ENCODE measurements at places on chromosomes 16 and 17.

DNA sequence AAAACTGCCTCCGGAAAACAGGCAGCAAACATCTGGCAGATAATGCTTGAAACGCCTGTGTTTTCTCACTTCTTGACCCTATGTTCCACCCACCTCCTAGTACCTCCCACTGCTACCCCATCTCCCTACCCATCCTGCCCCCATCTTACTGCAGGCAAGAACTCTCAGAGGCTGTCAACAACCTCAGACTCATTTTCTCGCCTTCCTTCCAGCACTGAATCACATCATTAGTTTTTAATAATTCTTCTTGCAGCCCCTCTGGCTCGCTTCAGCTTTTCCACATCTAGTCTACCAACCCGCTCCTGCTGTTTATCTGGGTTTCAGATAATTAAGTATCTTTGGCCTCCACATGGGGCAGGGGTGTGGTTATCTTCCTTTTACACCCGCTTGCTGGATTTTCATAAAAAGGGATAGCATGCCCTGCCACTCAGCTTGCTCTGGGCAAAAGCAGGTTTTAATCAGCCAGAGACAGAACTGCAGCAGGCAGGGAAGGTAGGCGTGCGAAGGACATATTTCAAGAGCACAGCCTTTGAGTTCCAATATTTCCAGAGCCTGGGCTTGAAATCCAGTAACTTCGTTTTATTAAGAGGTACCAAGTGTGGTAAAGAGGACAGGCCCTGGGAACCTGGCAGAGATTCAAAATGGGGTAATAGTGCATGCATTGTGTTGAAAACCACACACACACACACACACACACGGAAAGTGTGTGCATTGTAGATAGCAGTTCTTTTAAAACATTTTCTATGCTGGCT, 87.5 kb downstream of the BMERB1 start:
- peak; percentile 57 for DNase-seq

- DNase-seq, result no peak
These were observed 12.1 kb downstream of the ABCA9 start for GRCh38 chr17:69048634-69049033.

DNA sequence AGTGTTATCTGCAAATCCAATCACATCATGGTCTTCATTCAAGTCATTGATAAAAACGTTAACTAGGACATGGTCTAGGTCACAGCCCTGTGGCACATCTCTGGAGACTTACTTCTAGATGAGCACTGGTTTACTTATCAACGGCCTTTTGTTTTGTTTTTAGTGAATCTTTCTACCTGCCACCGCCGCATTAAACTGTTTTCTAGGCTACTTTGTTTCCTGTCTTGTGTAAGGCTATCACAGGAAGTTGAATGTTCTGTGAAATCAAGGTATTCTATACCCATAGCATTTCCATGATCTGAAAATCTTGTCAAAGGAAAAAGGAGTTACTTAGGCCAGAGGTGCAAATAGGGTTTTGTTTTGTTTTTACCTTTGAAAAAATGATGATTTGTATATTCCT, 26.9 kb downstream of the SOCS3 start:
- DNase-seq, result no peak

- DNase-seq, result no peak
These were observed 27.1 kb downstream of the PMP22 start for GRCh38 chr17:15238057-15238456.

DNA sequence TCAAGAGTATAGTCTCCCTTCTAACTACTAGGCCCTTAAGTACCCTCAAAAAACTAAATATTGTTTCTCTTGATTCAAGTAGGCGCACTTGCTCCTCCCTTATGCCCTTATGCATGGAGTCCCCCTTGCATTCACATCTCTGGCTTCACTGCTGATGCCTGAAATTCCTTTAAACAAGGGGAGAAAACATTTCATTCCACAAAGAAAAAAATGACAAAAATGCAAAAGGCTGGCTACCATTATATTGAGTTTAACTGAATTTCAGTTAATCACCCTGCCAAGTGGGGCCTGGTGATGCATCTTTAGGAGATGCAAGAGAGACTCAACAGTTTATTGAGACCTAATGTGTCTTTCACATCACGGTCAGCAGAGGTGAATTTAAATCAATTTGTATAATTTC, 35.6 kb downstream of the CRLF3 start:
- no peak for DNase-seq

GRCh38 chr16:7271486-7271885, 61.2 kb upstream of the RBFOX1 start:
- no peak for DNase-seq

DNA sequence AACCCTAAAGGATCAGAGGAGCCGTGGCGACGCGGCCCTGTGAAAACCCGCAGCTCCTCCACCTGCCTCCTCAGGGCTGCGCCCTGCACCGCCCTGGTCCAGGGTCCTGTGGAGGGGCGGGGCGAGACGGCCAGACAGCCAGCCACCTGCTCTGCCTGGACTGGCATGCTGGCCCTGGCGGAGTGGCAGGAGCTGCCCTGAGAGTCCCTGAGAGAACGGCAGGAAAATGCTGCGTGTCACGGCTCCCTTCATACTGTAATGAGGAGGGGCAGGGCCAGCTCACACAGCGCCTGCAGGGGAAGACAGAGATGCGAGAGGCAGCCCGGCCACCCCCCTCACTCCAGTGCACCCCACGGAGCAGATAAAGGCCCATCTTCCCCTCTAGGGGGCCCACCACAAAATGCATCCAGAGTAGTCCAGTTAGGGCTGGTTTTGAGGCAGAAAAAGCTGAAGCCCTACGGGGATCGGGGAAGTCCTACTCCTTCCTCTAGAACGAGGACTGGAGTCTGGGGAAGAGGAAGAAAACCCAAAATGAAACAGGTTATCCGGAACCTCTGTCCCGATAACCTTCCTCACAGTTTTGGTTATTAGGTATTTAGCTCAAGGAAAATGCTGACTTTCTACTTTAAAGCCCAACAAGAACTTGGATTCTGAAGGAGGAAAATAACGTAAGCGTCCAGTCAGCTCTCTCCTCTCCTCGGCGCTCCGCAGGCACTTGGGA, 97.6 kb upstream of the DNAH17 start:
- no peak for DNase-seq

GRCh38 chr17:70956726-70957125, 787.4 kb downstream of the KCNJ2 start:
- DNase-seq, result no peak

DNA sequence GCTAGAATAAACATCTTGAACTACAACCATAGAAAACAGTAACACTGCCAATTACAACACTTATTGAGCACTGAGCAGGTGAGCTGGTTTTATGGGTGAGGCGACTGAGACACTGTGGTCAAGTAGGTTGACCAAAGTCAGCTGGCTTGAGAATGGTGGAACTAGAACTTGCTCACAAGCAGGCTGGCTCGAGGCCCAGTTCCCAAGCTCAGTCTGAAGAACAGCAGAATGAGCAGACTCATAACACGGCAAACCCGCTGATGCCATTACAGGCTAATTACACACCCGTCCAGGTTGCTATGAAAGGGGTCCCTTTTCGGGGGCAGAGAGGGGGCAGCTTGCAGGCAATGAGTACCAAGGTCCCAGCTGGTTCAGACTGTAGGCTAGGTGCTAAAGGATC, 6.5 kb downstream of the ZZEF1 start:
- DNase-seq, result no peak

- DNase-seq, result peak; percentile 68
These were observed 50.4 kb downstream of the OR1D5 start for GRCh38 chr17:3012926-3013581.

GRCh38 chr17:47708864-47709541, 15.0 kb downstream of the TBKBP1 start:
- peak; percentile 90 for DNase-seq

- no peak for DNase-seq
These were observed 44.2 kb upstream of the RASD1 start for GRCh38 chr17:17540278-17540906.

GRCh38 chr17:73759324-73759723, 115.1 kb upstream of the SDK2 start:
- peak; percentile 36 for DNase-seq

- no peak for DNase-seq
These were observed 10.2 kb downstream of the FOXF1 start for GRCh38 chr16:86520317-86521210.

DNA sequence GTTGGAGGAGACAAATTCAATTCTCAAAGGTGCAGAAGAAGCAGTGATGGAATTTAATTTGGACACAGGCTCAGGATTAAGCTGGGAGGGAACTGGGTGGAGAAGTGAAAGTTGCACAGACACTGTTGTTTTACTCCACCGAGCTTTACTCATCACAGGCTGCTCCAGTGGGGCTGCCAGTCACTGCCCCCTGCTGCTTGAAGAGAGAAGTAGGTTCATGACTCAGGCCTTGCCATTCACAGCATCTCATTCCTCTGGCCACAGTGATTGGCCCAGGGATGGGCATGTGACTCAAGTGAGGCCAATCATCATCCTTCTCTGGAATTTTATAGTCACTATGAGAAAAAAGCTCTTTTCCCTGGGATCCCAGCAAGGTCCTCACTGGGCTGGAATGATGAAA, 11.8 kb downstream of the GNAO1 start:
- DNase-seq, result peak; percentile 87

- DNase-seq, result no peak
These were observed 32.0 kb upstream of the AQP8 start for GRCh38 chr16:25184771-25185170.

GRCh38 chr16:85610446-85611193, 2.5 kb upstream of the GSE1 start:
- peak; percentile 74 for DNase-seq

DNA sequence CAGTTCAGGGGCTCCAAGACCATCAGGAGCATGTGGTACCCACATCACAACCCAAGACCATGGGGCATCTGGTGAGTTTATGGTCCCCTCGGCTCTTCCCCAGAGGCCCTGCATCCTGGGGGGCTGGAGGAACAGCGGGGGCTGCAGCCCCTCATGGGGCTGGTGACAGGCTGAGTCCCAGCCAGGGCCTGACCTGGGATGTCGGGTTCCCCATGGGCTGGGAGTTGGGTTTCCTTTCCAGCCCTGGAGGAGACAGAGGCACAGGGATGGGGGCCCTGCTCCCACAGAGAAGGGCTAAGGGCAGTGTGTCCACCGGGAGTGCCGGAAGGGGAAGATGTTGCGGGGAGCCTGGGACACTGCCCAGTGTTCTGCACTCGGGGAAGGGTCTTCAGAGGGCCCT, 82.4 kb downstream of the GOSR1 start:
- no peak for DNase-seq

- no peak for DNase-seq
These were observed 47.6 kb downstream of the HSD17B2 start for GRCh38 chr16:82082543-82083244.

GRCh38 chr17:29155227-29155965, 24.8 kb downstream of the MYO18A start:
- DNase-seq, result no peak

- DNase-seq, result peak; percentile 69
These were observed at the start of gene CTCF for GRCh38 chr16:67562526-67562917. TSS of gene CTCF (plus strand) at chr16:67562526. CDS start at chr16:67610833, 48,307 bp downstream.

GRCh38 chr17:1627182-1627981, 1.3 kb downstream of the SLC43A2 start:
- no peak for DNase-seq

DNA sequence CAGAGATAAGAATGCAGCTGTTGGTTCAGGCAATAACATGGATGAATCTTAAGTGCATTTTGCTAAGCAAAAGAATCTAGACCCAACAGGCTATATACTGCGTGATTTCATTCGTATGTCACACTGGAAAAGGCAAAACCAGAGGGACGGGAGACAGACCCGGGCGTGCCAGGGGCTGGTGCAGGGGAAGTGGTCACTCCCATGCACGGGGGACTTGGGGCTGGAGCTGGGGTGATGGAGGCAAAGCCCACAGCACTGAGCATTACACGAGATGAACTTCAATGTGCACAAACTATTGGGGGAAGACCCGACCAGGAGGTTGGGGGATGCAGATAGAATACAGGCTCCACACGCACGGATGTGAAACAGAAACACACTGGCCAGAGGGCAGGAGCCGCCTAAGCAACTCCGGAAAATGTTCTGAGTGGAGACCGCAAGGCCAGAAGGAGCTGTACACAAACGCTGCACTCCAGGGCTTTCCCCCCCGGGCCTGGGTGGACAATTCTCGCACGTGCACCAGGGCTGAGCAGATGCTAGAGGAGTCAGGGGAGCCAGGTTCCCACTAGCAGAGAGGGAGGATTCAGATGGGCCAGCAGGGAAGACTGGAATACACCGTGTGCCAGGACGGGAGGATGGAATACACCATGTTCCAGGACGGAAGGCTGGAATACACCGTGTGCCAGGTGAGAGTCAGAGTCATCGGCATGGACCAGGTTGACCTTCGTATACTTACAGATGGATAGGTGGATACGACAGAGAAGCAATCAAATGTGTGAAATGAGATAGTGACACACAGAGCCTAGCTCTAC, 11.3 kb downstream of the LMF1 start:
- DNase-seq, result peak; percentile 65

GRCh38 chr16:31187808-31188189, 7.9 kb downstream of the FUS start:
- no peak for DNase-seq

GRCh38 chr17:17887752-17888304, 51.0 kb upstream of the SREBF1 start:
- no peak for DNase-seq

GRCh38 chr16:74991593-74992403, 6.9 kb upstream of the WDR59 start:
- DNase-seq, result no peak

DNA sequence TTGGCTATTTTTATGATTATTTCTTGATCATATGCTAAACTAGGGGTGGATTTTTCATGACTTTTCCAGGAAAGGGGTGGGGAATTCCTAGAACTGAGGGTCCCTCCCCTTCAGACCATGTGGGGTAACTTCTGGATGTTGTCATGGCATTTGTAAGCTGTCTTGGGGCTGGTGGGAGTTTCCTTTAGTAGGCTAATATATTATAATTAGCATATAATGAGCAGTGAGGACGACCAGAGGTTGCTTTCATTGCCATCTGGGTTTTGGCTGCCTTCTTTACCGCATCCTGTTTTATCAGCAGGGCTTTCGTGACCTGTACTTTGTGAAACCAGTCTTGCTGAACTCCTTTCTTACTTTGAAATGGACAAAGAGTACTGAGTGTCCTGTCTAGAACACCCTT, 40.4 kb upstream of the ABCA5 start:
- no peak for DNase-seq

DNA sequence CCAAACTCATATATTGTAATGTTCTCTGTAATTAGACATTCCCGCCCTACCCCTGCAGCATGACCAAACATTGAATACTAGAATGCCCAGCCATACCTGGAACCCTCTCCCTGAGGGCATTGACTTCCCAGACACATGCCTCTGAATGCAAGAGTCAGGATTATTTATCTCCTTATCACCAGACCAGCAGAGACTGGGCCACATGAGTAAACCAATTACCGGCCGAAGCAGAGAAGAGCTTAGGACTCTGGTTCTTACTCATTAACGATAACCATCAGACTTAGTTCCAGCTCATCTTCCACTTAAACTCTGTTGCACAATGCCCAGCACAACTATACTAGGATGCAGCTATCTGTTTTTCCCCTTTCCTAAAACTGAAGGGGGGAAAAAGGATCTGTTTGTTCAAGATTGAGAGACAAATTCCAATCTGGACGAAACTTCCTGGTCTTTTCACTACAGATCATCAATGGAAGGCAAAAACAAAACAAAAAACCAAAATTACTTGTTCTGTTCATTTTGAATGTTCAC, 88.2 kb upstream of the CORO6 start:
- DNase-seq, result no peak

- DNase-seq, result no peak
These were observed 58.3 kb downstream of the ABCC1 start for GRCh38 chr16:16007743-16008111.

- DNase-seq, result no peak
These were observed 104.3 kb upstream of the DNAH9 start for GRCh38 chr17:11493936-11494335.

- no peak for DNase-seq
These were observed 643 bp downstream of the NOTUM start for GRCh38 chr17:81960130-81960958.

Data from posterior cingulate gyrus (tissue), 11 donors.